ENCODE measurements at places on chromosomes 3 and 15.

GRCh38 chr3:169203631-169204550, 459.6 kb downstream of the MECOM start:
- no peak for DNase-seq

DNA sequence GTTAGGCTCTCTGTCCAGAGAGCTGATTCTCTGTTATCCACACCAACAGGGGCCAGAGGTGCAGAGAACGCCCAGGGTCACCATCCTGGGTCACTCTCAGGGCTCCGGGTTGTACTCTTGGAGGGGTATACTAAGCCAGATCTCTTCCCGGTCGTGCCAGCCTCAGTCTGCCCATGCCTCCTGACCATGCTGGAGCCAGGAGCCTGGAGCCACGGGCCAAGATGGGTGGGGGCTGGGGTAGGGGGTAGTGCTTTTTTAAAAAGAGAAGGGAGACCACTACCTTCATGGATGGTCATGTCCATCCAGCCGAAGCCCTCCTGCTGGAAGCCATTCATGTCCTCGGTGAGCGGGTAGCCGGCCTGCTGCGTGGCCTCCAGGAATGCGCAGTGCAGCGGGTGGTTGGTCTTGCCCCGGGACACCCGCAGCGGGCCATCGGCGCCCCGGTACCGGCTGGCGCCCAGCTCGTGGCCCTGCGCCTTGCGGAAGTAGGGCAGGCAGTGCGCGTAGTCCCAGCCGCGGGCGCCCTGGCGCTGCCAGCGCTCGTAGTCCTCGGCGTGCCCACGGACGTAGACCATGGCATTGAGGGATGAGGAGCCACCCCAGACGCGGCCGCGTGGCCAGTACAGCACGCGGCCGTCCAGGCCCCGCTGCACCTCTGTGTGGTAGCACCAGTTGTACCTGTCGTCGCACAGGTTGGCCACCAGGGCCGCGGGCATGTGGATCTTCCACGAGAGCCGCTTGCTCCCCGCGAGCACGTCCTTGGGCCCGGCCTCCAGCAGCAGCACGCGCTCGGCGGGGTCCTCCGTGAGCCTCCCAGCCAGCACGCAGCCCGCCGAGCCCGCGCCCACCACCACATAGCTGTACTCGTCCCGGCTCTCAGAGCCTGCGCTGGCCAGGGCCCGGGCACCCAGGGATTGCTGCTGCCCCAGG, 22.9 kb downstream of the CHDH start:
- no peak for DNase-seq

DNA sequence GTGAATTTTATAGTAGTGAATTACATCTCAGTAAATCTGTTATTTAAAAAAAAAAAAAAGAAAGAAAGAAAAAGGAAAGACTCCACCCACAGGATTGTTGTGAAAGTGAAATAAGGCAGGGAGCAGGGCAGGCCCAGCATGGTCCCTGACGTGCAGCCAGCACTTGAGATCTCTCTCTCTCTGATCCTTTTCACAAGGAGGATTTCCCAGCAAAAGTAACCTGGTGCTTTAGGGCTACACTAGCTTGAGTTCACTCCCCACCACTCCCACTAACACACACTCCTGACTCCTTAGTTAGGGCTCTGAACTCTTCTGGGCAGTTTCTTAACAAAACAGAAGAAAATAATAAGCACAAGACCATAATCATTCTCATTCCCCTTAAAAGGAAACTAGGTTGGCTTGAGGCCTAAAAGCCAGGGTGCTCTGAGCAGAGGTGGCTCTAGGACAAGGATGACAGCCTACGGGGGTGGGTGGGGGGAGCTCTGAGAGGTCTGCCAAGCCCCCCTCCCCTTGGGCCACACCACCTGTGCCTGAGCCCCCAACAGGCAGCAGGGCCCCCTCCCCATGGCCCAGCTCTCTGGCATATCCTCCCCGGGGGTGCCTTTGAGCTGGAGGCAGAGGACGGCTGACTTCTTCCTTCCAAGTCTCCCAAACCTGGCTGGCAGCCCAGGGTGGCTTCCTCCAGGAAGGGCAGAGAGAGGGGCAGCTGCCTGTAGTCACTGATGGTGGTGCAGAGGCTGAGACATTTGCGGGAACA, 856 bp downstream of the TMEM40 start:
- DNase-seq: no peak

DNA sequence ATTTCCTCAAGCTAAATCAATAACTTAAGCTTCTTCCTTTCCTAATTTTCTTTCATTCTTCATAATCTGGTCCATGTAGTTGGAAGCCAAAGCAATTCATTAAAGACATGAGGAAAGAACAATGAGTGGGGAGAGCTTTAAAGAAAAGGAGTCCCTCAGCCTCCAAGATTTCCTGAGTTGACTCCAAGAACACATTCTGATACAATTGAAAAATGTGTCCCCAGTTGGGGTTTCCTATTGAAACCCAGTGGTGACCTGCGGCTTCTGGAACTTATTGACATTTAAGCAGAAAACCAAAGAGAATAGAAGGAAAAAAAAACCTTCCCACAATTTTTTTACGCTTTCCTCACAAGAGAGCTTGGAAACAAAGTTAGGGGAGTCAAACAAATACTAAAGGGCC, 37.0 kb downstream of the ATP8B4 start:
- no peak for DNase-seq

GRCh38 chr3:150443331-150443741, 35.2 kb downstream of the TSC22D2 start:
- no peak for DNase-seq

GRCh38 chr15:74788042-74788682, 6.3 kb downstream of the CSK start:
- no peak for DNase-seq

GRCh38 chr3:160676547-160677303, at the start of gene ARL14:
Gene ARL14, plus strand, starts transcription at chr3:160677160. Its CDS starts 187 bp downstream, at chr3:160677347.
- no peak for DNase-seq

GRCh38 chr3:161600173-161600572, 103.6 kb downstream of the OTOL1 start:
- no peak for DNase-seq

GRCh38 chr15:79900087-79900486, 3.3 kb upstream of the MTHFS start:
- no peak for DNase-seq

DNA sequence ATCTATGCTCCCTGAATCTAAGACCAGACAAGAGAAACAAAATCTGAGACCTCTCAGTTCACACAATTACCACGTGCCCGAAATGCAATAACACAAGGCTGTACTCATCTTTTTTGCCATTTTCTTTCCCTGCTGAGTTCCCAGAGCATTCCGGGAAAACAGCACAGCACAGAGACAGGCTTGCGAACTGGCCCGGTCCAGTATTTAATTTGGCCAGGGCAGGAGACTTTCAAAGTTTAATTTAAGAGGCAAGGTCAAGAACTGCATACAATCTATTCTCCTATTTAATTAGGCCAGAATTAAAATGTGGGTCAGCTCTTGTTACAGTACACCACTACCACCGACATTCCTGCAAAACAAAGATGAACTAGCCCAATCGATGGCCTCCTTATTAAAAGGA, 87.5 kb upstream of the SNRPA1 start:
- no peak for DNase-seq

DNA sequence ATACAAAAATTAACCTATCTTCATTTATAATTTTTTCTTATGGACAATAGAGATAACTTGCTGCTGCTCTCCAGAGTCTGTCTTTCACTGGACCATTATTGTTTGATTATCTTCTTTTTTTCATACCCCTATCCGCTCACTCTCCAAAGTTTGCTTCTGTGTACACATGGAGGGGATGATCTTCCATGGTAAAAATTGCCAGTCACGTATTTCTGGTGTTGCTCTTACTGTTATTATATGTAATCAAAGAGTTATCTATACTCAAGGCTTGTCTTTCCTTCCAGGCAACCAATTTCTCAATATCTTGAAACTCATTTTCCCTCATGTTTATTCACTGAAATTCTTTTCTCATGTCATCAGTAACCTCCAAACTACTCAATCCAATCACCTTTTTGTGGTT, 817.8 kb upstream of the NECTIN3 start:
- no peak for DNase-seq

DNA sequence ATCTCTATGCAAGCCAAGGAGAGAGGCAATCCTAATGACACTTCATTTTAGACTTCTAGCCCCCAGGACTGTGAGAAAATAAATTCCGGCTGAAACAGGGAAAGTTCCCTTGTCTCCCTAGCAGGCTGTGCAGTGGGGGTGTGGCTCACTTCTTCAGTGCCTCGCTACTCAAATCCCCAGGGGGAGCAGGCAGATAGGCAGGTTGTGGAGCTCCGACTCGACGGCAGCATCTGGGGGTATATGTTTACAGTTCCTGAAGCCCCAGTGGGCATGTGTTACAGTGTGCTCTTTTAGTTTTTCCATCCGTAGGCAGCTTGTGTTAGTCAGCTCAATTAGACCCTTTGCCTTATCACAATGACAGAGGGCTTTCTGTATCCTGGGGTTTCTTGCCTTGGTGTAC, 836.5 kb downstream of the PDCD6IP start:
- no peak for DNase-seq

DNA sequence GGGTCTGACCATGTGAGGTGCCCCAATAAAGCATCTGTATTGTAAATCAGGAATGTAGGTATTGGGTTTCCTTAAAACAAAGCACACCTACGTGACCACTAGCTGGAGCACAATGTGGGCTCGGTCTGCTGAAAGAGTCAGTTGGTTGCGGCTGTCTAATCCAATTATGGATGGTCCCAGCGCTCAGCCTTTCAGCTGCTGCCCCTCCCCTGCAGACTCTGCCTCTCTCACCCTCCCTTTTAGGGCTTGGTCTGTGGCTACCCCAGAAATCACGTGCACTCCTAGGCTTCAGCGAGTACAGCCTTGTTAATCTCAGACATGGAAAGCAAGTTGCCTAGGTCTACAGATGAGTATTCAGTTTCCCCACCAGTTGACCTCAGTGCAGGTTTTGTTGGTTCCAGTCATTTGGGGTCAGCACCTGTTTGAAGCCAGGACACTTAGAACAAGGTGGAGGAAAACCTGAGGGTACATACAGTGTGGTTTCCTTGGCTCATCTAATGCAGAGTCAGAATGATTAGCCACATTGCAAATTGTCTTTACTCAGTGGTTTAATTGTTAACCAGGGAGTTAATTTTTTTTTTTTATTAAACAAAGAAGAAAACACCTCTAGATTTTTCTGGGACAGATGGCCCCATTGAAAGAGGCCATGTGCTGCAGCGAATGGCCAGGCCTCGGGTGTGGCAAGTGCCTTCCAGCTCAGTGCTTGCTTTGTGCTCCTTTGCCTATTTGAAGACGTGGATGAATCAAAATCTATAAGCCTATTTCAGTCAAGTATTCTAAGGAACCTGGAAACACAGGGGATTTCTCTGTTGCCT, 137.7 kb downstream of the IGF1R start:
- DNase-seq: no peak

DNA sequence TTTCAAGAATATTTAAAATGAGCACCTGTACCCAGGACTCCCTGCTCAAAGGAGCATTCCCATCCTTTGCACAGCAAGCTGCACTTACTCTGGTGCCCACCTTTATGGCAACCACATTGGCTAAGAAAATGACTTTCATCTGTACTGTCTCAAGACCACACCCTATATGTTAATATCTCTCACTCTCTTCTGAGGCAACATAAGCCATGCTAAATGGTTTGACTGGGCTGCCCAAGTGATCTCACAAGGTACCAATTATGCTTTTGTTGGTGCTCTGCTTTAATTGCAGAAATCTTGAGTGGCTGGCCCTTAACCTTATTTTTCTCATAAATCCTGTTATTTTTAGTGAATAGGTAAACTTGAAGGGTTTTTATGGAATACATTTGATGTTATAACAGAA, 17.7 kb downstream of the RYK start:
- no peak for DNase-seq

DNA sequence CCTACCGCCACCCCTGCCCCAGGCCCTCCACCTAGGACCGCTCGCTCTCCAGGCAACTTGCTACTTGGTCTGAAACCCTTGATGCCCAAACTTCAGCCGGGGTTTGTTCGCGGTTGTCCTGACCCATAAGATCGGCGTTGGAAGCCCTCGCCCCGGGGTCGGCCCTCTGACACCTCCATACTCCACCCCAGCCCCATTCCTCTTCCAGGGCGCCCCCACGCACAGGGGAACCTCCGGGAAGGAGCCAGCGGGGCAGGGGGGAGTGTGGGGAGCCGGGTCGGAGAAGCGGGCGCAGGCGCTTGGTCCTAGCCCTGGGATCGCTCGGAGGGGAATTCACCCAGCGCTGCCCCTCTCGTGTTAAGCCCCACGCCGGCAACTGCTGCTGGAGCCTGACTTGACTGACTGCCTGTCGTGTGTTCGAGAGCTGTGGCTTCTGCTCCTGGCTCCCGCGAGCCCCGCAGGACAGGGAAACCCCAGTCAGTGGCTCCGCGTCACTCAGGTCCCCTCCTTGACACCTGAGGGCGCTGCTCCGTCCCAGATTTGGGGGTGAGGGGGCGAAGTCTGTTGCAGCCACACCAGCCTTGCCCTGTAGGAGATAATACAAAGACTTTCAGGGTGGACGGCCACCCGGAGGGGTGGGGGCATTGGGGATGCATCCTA, 675 bp downstream of the RYR3 start:
- no peak for DNase-seq

DNA sequence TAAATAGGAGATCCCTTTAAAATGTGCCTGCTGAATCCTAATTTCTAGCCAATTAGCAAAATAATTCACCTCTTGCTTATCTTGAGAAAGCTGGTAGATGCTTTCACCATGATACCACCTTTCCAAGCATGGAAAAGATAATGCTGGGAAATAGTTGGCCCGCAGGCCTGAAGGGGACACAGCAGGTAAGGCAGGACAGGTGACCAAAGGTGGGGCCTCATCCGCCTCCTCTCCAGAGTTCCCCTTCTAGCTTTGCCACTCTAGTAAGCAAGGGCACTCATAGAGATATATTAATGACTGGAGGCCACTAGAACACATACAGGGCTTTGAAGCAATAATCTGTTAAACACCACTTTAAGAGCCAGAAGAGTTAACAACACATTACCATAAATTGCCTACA, 45.5 kb downstream of the SATB1 start:
- no peak for DNase-seq

- peak; percentile 17 for DNase-seq
Measured at GRCh38 chr3:157906627-157907026, 199.6 kb downstream of the SHOX2 start.

- no peak for DNase-seq
Measured at GRCh38 chr3:190516416-190516815, 2.5 kb downstream of the IL1RAP start.

GRCh38 chr3:170204509-170204908, 17.7 kb upstream of the PRKCI start:
- DNase-seq: no peak

- DNase-seq: no peak
Measured at GRCh38 chr3:15558581-15558980, 37.1 kb upstream of the COLQ start.

GRCh38 chr3:18354701-18355100, 70.4 kb downstream of the SATB1 start:
- no peak for DNase-seq

DNA sequence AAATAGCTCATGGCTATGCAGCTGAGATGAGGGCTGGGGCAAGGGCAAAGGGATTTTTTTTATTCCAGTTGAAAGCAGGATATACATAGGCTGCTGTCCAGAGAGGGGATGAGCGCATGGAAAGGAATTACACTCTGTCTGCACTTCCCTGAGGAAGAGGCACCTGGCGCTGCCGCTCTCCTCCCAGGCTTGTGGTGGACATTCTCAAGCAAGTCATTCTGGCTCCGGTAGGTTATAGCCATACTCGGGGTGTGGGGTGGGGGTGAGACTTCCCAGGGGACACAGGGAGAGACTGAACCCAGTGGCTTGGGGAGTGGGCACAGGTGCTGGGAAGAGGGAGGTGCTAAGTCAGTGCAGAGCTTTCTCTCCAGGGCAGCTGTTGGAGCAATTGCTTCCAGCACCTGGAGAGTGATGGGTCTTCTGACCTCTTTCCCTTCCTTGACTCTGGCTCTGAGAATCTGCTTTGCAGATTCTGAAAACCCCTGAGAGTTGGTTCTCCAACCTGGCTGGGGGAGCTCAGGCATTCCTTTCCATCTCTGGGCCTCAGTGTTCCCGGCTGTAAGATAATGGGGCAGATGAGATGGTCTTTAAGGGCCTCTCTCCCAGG, 24.3 kb downstream of the CYP8B1 start:
- no peak for DNase-seq

Data from NCI-H1694 treated with DMSO at 0.1 percent for 48 hours (cell line).